Inflammatory macrophage (primary cell): ENCODE measurements at places on chromosomes 6 and 20.

- no peak for DNase-seq
Measured at GRCh38 chr6:89675949-89676748, 37.6 kb upstream of the LYRM2 start.

DNA sequence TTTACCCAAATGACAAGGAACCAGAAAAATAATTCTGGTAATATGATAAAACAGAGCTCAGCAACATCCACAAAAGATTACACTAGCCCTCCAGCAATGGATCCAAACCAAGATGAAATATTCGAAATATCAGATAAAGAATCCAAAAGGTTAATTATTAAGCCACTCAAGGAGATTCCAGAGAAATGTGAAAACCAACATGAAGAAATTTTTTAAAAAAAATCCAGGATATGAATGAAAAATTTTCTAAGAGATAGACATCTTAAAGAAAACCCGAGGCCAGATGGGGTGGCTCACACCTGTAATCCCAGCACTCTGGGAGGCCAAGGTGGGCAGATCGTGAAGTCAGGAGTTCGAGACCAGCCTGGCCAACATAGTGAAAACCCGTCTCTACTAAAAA lies 124.4 kb downstream of the CDK19 start:
- no peak for DNase-seq

GRCh38 chr6:157657754-157658153 lies 165.3 kb upstream of the SNX9 start:
- no peak for DNase-seq

- DNase-seq = no peak
Measured at GRCh38 chr6:68657374-68658139, 22.5 kb downstream of the ADGRB3 start.

- DNase-seq = no peak
Measured at GRCh38 chr6:98454809-98455322, 379.5 kb upstream of the POU3F2 start.

DNA sequence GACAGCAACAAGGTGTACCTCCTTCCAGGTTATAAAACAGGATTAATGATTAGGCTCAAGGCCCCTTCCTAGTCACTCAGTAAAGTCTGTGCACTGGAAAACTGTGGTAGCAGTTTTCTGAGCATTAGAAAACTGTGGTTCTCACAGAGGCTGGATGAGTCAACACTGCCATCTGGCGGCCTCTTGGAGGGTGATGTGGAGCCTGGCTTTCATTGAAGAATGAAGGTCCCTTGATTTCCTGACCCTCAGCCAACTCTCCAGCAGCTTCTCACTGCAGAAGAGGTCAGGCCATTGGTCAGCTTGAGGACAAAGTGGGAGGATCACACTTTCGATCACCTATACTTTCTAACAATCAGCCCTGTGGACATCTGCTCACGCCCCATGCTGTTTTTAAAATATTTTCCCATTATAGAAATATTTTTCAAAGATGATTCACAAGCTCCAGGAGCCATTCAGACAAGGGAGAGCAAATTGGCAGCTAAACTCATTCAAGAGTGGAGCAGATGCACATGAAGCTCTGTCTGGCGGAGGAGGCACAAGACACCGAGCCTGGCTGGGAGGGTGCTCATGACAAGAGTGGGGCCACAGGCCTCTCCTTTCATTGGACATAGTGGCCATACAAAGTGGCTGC lies 23.2 kb downstream of the PSMB1 start:
- DNase-seq = peak; percentile 66

- no peak for DNase-seq
Measured at GRCh38 chr6:14671261-14671681, 553.7 kb downstream of the CD83 start.

- no peak for DNase-seq
Measured at GRCh38 chr20:50819349-50819748, 24.5 kb downstream of the BCAS4 start.

DNA sequence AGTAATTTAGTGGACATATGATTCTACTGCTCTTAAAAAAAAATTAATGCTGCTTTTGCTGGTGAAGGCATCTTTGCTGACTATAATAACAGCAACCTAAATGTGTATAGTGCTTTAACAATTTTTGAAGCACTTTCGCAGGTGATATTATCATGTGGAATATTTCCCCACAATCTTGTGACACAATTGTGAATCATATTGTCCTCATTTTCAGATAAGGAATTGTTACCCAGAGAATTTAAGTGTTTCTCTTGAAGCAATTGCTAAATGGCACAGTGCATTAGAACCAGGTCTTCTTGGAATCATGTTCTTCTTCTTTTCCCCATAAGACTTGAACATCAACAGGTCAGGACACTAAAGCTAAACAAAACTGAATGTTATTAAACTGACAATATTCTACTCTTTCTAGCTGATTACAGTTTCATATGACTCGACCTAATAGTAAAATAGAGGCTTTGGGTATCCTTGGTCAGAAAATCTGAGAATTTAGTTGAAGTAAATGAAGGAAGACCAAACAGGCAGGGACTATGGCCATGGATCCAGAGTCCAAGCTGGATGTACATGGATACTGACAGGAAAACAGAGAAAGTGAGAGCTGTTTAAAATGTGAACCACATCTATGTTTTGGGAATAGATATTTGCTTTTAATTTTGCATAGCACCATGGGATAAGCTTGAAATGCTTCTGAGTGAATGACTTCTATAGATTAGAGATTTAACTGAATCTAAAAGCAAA lies 121.8 kb upstream of the SLC35B3 start:
- no peak for DNase-seq

GRCh38 chr6:53894091-53894490 lies 99.3 kb downstream of the LRRC1 start:
- no peak for DNase-seq

DNA sequence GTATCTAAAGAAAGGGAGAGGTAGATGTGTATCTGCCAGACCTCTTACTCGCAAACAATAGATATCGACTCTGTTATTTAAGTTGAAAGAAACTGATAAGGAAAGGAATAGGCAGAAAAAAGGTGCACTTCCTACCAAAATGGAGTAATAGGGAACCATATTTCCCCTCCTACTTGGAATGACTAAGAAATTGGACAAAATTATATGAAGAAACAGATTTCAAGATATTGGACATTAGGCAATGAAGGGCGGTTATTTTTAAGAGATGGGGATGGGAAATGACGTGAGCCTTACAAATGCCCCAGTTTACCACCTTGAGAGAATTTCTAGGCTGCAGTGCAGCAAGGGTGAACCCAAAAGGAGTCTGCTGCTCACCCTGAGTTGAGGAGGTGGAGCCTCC lies 108.9 kb downstream of the ADTRP start:
- no peak for DNase-seq

DNA sequence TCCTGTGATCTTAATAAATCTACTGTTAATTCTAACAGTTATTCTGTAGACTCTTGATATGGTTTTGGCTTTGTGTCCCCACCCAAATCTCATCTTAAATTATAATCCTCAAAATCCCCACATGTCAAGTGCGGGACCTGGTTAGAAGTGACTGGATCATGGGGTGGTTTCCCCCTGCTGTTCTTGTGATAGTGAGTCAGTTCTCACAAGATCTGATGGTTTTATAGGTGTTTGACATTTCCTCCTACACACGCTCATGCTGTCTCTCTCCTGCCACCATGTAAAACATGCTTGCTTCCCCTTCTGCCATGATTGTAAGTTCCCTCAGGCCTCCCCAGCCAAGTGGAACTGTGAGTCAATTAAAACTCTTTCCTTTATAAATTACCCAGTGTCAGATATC lies 10.5 kb upstream of the EPB41L2 start:
- no peak for DNase-seq

- DNase-seq = no peak
Measured at GRCh38 chr6:11968241-11968806, 43.8 kb upstream of the HIVEP1 start.

DNA sequence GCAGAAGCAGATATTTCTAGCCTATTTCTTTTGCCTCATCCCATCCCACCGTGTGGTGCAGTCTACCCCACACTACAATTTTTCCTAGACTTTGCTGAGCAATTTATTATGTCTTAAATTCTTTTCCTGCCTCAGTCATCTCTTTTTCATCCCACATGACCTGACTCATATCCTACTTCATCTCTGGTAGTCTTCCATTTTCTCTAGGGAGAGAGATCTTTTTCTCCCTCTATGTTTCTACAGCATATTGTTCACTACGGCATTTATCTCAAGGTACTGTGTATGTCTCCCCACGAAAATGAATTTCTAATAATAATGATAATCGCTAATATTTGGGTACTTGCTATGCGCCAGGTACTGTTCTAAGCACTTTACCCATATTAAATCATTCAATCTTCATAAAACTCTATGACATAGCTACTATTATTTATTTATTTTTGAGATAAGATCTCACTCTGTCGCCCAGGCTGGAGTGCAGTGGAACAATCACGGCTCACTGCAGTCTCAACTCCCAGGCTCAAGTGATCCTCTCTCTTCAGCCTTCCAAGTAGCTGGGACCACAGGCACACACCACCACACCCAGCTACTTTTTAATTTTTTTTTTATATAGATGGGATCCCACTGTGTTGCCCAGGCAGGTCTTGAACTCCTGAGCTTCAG lies 15.6 kb downstream of the PDSS2 start:
- no peak for DNase-seq

- DNase-seq = no peak
Measured at GRCh38 chr6:91718198-91718597, 1131.3 kb upstream of the MAP3K7 start.

GRCh38 chr6:111668410-111668809 lies 62.7 kb upstream of the TRAF3IP2 start:
- no peak for DNase-seq

DNA sequence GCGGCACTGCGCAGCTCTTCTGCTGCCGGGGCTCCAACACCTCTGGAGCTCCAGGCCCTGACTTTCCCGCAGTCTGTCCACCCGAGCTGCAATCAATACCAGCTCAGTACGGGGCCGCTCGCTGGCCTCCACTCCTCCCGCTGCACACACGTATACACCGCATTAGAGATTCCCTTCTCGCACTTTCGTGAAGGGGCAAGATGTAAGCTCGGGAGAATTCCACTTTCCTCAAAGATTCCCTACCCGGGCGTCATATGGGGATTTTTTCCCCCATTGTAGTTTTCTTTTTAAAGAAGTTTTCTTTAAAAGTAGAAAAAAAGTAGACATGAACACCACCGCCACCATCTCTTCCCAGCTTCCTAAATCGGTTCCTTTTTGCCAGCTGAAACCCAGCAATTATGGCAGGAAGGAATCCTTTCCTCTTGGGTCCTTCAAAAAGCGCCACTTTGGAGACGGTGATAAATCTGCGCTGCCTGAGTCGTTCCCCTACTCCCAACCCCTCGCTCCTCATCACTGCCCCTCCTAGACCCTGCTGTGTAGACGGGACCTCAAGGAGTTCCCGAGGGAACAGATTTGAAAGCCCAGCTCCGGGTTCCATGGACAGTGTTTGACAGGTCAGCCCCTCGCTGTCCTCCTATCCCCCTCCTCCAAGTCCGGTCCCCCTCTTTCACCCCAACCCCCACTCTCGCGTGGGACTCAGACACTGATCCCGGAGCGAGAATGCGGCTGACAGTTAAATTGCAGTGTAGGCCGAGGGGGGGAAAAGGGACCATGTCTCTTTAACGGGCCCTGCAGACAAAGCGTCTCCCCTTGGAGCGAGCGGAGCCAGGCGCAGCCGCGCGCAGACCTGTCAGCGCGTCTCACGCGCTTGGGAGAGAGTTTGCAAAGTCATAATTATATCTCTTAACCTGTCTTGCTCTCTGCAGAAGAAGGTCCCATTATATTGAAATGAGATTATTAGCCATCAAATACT lies 39.5 kb downstream of the NCR2 start:
- no peak for DNase-seq

DNA sequence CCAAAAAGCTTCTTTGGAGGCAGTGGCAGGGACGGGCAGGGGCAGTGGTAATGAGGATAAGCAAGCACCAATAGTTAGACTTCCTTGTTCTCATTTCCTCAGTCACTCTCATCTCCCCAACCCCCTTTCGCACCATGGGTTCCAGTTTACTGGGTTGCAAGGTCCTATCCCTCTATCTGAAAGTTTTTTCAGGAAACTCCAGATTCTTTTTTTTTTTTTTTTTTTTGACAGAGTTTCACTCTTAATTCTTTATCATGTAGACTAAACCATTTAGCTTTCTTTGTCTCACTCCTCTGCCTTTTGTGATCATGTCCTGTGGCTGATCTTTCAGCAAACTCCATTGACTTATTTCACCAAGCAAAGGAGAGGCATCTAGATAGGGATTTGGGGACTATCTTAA lies 51.4 kb upstream of the GMDS start:
- no peak for DNase-seq

DNA sequence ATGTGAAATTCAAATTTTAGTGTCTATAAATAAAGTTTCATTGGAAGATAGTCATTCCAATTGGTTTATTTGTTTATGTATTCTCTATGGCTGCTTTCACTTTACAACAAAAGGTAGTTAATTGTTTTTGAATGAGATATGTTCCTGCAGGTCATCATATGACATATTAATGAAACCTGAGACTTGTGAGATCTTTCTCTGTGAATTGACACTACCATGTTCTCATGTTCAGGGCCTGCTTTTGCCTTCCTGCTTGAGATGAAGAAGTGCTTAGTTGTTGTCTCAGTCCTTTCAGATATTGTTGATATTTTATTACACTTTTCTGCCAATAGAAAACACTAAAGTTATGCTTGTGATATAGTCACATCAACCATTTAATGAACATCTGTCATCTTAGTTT lies 132.5 kb downstream of the UTRN start:
- DNase-seq = no peak
